ENCODE measurements at places on chromosomes 3 and 15.

DNA sequence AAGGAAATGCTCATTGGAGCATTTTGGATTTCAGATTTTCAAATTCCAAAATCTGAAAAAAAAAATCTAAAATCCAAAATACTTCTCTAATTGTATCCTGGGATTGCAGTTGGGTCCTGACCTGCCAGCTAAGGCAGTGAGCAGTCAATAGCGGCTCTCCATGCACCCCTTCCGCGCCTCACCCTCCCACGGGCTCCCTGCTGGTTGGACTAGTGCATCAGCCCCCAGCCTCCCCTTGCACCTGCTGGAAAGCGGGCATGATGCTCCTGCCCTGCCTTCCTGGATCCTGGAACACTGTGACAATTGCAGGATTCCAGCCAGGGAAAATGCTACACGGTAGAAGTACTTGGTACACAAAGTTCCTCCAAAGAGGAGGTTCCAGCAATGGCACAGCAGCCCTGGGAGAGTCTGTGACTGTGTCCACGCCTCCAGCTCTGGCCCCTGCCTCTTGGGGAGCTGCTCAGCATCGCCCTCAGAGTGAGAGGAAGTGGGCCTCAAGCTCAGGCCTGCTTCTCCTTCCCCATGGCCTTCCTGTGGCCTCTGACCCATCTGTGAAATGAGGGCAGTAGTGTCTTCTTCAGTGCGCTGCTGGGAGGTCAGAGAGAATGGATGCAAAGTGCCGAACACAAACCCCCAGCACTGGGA is 39.5 kb upstream of the CHRNB4 start:
- DNase-seq = no peak

- DNase-seq = no peak
Observed at GRCh38 chr3:180870008-180870699, 42.3 kb upstream of the FXR1 start.

- DNase-seq = no peak
Observed at GRCh38 chr3:56825567-56826438, 24.1 kb upstream of the ARHGEF3 start.

GRCh38 chr3:17969985-17970568 is 227.6 kb upstream of the TBC1D5 start:
- DNase-seq = no peak

GRCh38 chr3:111822804-111823203 is 36.3 kb upstream of the PHLDB2 start:
- no peak for DNase-seq

GRCh38 chr15:76753131-76753530 is 152.0 kb downstream of the SCAPER start:
- no peak for DNase-seq

- no peak for DNase-seq
Observed at GRCh38 chr15:99614749-99615288, 49.0 kb downstream of the MEF2A start.

DNA sequence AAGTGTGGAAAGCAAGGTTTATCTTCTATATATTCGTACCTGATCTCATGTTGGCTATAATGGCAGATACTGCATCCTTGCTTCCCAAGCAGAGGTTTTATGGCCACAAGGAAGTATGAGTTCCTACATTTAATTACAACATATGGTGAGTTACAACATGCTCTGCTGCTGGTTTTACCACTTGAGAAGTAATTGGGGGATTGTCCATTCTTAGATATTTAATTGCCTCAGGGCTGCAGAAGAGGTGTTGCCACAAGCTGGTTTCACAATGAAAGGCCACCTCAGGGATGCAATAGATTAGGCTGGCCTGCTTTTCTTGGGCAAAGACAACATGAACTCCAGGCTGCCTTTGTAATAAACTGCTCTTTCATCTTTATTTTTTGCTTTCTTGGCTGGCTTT is 48.6 kb downstream of the RAP2B start:
- DNase-seq = no peak

GRCh38 chr3:56303487-56303886 is 164.8 kb downstream of the ERC2 start:
- DNase-seq = no peak

GRCh38 chr3:156750874-156751245 is 75.3 kb upstream of the LEKR1 start:
- DNase-seq = no peak

DNA sequence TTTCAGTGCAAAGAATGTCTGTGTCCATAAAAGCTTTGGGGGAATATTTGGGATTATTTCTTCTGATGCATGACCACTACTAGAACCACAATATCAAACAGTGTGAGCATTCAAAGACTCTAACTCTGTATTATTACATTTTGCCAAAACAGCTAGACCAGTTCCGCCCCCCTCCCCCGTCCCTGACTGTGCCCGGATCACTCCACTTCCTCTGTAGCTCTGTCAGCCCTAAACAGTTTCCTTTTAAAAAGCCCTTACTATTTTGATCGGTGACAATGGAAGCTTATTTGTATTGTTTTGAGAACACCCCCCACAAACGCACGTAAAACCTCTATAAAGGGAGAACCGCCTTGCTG is 36.6 kb upstream of the EPHB3 start:
- no peak for DNase-seq

DNA sequence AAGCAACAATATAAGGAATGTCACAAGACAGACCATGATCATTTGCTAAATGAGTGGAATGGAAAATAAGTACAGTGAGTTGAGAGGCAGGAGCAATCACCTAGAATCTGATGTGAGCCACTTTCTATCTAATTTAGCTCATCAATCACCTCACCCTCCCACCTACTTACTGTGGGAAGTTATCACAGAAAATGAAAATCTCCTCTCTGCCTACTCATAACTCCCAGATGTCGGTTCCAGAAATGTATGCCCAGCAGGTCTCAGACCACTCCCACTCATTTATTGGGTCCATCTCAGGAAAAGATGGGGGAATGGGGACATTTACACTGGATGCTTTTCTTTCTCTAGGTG is 270.9 kb downstream of the FHIT start:
- no peak for DNase-seq

DNA sequence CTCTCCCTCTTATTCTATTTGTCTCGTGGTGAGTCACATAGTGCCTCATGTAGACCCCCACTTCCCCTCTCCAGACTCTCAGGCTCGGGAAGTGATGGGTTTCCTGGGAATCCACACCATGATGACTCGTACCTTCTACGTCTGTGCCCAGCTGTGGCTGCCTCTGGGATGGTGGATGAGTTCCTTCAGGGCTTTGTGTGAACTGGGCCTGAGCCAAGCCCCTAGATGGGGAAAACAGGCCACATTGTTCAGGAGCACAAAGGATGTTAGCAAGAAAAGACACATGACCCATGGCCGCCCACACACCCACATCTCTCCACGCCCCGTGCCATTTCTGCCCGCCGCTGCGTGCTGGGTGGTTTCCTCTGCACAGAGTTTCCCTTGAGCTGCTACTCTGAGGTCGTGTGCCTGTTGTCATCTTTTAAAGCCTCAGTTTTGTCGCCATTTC is 10.5 kb downstream of the ISG20 start:
- peak; percentile 61 for DNase-seq

DNA sequence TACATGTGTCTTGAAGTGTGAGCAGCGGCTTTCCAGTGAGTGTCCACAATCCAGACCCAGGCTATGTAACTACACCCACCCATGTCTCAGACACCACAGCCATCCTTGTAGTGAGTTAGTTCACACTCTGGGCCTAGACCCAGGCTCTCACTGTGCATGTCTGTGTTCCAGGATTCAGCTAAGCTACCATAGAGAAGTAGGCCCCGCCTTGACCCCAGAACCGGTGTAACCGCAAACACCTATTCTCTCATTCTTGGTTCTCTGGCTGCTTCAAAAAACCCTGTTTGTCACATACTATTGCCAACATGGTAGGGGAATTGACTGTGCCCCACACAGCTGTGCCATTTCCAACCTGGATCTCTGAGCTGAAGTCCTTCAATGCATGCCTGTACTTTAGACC is 560.6 kb downstream of the RSL24D1 start:
- DNase-seq = no peak

DNA sequence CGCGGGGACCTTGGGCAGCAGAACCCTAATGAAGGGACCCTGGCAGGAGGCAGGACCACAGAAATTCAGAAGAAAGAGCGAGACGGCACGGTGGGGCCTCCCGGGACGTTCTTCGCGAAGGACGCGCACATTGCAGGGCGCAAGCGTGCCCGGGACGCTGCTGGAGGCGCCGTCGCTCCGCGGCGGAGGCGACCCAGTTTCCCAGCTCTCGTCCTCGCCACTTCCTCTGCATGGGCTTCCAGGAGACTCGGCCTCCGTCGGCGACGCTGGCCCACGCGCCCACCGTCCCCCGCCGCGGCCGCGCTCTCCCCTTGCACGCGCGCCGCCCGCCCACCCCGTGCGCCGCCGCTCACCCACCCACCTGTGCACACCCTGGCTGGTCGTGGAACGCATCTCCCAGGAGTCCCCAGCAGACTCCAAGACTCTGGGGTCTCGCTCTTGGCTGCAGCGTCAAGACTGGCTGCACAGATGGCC is 31.8 kb upstream of the SMAD3 start:
- DNase-seq = no peak

DNA sequence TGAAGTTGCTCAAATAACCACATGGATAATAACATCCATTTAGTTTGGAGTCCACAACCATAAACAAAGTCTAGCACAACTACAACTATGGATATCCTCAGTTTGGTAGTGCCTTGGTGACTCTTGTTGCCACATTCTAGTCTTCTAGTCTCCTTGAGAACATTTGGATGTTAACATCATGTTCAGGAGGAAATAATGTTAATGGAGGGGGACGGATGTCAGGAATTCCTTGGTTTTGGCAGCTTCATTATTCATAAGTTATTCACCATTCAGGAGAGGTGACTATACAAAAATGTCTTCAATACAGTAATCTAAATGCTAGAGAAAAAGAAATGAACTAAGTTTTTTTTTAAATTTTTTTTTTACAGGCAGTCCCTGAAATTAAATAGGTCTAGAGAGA is 26.4 kb upstream of the GABPB1 start:
- no peak for DNase-seq

- DNase-seq = no peak
Observed at GRCh38 chr3:72679540-72680198, 168.6 kb downstream of the SHQ1 start.

DNA sequence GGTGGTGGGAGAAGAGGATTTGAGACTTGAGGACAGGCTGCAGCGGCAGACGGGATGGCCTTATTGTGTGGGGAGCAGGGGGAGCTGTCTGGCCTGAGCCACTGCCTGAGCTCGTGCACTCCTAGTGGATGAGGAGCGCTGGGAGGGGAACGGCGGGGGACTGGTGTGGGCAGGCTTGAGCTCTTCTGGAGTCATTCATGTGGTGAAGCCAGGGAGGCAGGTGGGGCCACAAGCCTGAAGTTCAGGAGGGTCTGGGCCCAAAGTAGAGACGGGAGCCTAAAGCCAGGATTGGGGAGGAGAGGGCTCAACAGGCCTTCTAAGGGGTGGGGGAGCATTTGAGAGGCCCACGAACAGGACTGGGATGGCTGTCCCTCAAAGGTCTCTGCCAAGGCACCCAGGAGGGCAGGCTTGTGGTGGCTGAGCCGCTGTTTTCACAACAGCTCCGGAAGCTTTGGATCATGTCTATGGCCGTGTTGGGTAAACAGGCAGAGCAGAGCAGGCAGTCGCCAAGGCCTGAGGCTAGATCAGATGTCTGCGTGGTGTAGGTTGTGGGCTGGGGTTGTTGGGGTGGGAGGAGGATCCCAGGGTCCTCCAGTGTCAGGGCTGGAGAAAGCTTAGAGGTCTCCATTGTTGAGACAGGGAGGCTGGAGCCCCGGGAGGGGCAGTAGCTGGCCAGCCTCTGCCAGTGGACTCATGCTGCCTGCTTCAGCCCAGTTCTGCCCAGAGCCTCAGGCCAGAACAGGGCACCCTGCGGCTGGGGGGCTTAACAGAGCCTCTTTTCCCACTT is 8.2 kb downstream of the PRKCD start:
- no peak for DNase-seq

DNA sequence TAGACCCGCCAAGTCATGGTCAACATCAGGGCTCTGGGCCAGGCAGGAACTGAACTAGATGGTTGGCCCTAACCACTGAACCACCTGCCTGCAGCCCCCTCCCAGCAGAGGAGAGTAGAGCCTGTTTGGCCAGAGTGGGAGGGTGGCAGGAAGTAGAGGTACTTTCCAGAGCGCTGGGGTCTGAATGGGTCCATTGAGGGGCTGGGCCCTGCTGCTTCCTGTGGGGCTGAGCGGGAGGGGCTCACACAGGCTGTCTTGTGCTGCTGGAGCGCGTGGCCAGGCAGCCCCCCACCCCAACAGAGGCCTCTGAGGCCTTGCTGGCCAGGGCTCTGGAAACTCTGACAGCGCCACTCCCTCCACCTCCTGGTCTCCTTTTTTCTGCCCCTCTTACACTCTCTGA is 17.4 kb downstream of the CSPG4 start:
- DNase-seq = no peak

DNA sequence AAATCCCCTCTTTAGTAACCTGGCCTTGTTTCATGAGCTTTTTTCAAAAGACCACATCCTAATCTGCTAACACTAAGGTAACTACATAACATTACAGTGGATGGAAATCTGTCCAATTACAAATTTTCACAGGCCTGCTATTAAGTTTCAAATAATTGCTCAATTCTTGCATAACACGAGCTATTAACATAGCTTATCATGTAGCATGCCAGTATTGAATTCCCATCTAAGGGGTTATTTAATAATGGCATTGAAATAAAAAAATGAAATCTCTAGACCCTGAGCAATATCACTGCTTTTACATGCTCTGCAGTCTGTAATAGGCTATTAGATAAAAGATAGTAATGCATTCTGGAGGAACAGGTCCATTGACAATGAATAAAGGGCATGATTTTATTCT is 748.3 kb upstream of the NECTIN3 start:
- no peak for DNase-seq

- no peak for DNase-seq
Observed at GRCh38 chr3:85837402-85837801, 878.6 kb downstream of the CADM2 start.

DNA sequence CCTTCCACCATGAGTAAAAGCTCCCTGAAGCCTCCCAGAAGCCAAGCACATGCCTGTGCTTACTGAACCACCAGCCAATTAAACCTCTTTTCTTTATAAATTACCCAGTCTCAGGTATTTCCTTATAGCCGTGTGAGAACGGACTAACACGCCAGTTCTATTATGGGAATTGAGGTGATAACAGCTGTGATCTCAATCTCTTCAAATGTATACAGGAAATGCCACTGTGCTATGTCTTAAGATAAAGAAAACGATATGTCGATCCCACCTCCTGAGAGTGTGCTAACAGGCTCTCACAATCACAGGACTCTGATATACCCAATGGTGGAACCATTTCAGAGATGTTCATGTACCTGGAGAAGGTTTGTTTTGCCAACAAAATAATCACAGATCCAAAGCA is 26.2 kb downstream of the CHSY1 start:
- DNase-seq = no peak

GRCh38 chr15:37099319-37100108 is 835 bp downstream of the MEIS2 start:
- no peak for DNase-seq

GRCh38 chr3:112773-113172 is 83.8 kb upstream of the CHL1 start:
- DNase-seq = no peak

- DNase-seq = no peak
Observed at GRCh38 chr3:166554023-166554422, 716.8 kb upstream of the BCHE start.
